Glomerular endothelial cell (primary cell): ENCODE measurements at places on chromosomes 1 and 21.

GRCh38 chr1:44842862-44843655, at the start of gene PTCH2:
Gene PTCH2 (minus strand): TSS chr1:44843253. CDS start chr1:44842932, 321 bp downstream.
- no peak for DNase-seq

DNA sequence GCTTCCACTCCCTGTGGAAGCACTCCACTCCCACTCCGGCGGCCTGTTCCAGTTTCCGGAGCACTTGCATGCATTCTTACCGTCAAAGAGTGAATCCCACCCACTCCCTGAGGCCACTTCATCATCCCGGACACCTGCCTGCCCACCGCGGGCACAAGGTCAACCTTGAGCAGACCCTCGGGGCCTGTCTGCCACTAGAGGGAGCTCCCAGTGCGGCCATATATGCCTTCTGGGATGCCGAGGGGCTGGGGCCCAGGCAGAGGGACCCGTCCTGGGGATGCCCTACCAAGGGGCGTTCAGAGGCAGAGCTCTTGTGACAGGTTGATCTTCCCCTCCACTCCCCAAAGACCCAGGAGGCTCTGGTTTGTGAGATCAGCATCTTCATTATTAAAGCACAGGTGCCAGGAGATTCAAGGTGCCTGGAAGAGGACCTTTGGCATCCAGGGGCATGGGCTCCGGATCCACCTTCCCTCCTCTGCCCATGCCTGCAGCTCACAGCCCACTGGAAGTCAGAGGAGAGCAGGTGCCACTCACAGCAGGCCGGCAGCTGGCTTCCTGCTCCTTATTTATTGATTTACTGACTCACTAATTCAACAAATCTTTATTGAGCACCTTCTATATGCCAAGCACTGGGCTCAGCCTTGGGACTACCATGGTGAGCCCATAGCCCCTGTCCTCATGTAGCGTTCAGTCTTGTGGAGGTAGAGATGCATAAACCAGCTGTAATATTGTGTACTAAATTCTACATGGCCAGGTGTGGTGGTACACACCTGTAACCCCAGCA, 47.3 kb downstream of the UBIAD1 start:
- DNase-seq, result no peak

DNA sequence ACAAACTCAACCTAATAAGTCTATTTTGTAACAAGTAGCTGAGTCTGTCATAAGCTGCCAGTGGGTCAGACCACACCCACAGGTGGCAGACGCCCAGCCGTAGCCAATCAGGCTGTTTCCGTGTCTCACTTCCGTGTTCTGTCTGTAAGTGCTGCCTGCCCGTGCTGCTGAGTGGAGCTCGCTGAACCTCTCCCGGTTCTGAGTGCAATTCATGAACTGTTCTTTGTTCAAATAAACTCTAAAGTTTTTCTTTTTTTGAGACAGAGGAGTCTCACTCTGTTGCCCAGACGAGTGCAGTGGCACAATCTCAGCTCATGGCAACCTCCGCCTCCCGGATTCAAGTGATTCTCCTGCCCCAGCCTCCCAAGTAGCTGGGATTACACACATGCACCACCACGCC, 25.1 kb downstream of the POFUT2 start:
- no peak for DNase-seq

- DNase-seq, result no peak
These were observed 383.5 kb downstream of the OMA1 start for GRCh38 chr1:58162952-58163550.

- DNase-seq, result no peak
These were observed at the start of gene AGBL4 for GRCh38 chr1:50023292-50024159. Gene AGBL4 (minus strand): TSS chr1:50023954.

- DNase-seq, result no peak
These were observed at the start of gene MCOLN2 for GRCh38 chr1:84996846-84997666. Gene MCOLN2 (minus strand): TSS chr1:84997113. CDS start chr1:84996872, 241 bp downstream.

DNA sequence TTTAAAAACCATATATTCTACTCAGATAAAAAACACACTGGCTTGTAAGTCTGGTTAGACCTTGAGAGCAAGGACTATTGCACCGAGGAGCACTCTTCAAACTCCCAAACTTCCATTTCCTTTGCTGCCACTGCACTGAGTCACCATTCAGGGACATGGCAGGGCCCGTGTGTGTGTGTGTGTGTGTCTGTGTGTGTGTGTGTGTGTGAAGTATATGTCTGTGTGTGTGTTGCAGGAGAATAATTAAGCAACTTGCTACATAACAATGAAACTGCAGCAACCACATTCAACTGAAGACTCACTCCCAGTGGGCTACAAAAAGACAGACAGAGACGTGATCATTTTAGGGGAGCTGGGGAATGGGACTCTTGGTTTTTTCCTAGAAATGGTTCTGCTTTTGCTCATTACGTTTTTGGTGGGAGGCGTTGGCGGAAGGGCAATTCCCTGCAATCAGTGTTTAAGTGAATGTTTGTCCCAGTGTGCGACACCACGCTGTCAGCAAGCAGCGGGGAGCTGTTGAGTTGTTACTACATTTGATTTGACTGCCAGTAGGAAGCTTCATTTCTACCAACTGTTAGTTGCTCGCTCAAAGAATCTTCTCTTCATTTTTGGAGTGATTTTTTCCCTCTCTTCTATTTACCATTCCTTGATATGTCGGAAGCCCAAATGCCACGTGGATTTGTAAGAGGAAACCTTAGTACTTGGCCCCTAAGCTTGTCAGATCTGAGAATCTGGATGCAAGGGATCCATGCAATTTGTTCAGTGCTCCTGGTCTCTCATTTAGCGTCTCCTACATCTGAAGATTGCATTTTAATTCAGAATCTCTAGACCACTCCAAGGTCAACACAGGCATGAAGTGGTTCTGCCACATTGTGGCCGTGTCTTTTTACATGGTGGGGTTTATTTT, 36.1 kb downstream of the ESRRG start:
- DNase-seq, result no peak

DNA sequence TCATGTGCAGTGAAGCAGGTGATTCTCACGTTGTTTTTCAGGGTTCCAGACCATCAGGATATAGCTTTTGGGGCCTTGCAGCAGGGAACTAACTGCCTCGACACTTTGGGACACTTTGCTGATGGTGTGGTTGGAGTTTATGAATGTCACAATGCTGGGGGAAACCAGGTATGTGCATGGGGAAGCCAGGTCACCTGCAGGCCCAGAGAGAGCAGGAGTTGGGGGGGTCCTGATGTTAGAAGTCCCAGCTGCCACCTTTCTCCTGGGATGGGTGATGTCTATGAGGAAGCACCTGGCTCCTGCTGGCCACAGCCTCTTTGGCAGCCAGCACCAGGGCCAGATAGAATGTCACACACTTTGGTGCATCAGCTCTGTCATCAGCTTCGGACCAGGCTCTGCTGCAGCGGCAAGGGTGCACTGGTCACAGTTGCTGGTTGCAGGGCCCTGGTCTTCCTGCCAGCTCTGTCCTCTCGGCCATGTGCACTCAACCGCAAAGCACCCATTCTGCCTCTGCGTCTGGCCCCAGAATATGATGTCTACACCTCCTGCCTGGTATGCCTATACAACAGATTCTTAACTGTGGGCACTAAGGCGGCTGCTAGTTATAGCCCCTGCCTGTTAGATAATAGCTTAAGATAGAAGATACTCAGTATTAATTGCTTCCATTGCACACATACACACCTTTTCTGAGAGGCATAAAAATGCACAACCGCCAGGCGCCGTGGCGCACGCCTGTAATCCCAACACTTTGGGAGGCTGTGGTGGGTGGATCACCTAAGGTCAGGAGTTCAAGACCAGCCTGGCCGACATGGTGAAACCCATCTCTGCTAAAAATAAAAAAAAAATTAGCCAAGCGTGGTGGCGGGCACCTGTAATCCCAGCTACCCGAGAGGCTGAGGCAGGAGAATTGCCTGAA, 160.7 kb downstream of the PGBD5 start:
- no peak for DNase-seq

- no peak for DNase-seq
These were observed 71.4 kb downstream of the MEGF6 start for GRCh38 chr1:3539707-3540425.

DNA sequence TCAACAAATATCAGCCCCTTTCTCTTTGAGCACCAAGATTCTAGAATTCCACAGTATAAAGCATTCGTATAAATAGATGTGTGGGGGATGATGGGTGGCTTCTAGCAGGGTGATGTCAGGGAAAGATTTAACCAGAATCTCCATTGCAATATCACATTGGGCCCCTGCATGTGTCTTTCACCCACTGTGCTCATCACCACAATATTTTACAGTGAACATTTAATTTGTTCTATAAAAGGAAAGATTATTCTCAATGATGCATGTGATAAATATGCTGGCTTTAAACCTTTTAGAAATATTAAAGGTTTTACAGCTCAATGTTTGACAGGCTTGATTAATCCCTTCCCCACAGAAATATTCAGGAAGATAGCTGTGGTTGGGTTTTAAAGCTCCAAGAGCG, 457.8 kb upstream of the DAB1 start:
- DNase-seq, result no peak

GRCh38 chr1:227300682-227301081, 17.6 kb downstream of the CDC42BPA start:
- DNase-seq, result no peak

DNA sequence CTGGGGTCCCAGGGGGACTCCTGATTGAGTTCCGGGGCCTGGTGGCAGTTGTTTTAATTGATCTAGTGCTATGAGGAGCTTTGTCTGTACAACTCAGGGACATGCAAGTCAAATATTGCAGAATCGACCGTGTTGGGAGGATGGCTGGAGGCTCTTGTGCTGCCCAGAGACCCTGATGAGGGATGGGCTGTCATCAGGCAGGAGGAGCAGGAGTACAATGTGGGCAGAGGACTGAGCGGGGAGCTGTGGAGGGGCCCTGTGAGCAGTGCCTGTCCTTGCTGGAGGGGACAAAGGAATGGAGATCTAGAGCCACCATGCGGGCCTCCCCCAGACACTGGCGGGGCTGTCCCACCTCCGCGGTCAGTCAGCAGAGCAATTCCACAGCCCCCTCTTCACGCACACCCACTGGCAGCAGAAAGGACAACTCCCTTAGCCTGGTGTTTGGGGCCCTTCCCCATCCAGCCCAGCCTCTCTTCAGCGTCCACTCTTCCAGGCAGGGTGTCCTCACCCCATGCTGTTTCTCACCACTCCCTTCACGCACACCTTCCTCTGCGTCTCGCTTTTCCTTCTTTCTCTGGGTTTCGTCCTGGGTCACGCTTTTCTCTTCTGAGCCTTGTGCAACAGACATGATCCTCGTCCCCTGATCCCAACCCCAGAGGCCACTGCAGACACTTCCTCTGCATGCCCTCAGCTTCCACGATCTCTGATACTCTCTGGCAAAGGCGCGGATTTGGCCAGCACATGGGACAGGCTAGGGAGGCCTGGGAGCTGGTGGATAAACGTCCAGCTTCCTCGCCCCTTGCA, 122.6 kb downstream of the GRIK3 start:
- no peak for DNase-seq

DNA sequence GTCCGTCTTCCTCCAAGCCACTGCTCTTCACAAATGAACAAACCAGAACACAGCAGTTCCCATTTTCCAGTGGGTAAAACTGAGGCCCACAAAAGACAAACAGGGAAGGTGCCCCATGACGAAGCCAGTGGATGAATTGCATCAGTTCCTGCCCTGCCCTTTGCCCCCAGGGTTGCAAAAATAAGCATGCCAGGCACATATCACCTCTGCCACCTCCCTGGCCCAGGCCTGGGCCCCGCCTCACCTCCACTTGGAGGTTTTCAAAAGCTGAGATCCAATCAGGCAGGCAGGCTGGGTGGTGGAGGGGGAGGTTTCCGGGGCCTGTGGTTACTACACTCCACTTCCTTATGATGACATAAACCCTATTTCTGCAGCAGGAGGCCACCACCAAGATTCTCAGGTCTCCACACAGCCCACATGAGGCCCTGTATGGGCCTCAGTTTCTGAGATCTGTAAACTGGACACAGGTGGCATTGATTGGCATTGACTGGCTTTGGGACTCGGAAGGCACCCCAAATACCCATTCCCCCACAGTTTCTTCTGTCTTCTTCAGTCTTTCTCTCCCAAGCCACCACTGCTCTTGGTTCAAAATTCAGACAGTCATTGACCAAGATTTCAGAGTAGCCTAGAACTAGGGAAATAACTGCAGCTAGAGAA, 4.1 kb downstream of the KIF21B start:
- no peak for DNase-seq

DNA sequence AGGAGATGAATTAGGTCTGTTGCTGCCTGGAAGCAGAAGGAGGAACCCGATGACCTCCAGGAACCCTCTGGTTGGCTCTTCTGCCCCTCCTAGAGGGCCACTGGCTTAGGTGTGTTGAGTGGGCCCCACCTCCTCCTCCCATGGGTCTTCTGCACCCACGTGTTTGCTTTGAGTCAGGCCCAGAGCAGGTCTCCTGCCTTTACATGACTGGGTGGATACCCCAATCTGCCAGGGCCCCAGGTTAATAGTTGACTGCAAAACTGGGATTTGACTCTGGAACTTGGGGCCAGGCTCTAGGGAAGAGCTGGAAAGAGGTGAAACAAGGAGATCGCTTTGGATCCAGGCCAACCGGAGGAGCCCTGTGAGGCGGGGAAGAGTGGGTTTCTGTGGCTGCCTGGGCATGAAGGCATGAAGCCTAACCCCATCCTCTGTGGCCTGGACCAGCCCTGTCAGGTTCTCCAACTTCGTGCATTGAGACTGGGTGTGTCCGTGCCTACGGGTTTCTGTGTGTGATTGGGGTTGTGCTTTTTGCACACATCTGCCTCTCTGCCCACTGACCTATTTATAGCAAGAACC, 7.8 kb upstream of the LAD1 start:
- no peak for DNase-seq

DNA sequence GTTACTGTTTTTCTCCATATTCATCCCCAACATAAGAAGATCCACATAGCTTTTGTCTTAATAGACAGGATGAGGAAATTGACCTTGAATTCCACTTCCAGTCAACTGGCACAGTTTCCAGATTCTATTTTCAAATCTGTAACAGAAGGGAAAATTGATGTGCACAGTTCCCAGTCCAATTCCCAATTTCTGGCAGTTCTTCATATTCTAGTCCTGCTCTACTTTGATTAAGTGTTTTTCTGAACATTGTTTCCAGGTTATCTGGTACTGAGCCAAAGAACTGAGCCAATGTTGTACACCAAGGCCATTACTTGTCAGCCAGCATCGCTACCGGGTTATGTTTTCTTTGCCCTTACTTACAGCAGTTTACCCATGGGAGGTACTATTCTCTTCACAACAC, 1755.4 kb downstream of the PLA2G4A start:
- no peak for DNase-seq

- DNase-seq, result no peak
These were observed 57.4 kb downstream of the ZNF648 start for GRCh38 chr1:182003953-182004586.

DNA sequence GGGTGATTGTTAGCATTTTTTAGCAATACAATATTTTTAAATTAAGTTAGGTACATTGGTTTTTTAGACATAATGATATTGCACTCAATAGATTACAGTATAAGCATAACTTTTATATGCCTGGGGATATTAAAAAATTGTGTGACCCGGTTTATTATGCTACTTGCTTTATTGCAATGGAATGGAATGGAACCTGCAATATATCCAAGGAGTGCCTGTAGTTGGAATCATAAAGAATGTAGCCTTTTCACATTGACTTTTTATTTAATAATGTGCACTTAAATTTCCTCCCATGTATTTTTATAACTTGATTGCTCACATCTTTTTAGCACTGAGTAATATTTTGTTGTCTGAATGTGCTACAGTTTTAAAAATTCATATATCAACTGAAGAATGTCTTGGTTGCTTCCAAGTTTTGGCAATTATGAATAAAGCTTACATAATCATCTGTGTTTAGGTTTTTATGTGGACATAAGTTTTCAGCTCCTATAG, 49.2 kb downstream of the CAMSAP2 start:
- DNase-seq, result no peak
